ENCODE measurements at places on chromosomes 1 and 21. TPM values are rescaled to one million over a fixed set of nuclear protein-coding genes. Genes with fewer than 3 reads are reported as not detected.

The SPATA1 gene
- total RNA-seq, result 0.96 TPM

The IQGAP3 gene
- 2.8 TPM for total RNA-seq

The LIN28A gene
- not detected for total RNA-seq

The NR0B2 gene
- not detected for total RNA-seq

The LCE6A gene
- total RNA-seq, result not detected

Measured in regular cardiac myocyte (primary cell).